Astrocyte of the hippocampus (primary cell): ENCODE measurements at places on chromosomes 6 and 20.

GRCh38 chr20:13526551-13526950 lies 112.2 kb downstream of the TASP1 start:
- no peak for DNase-seq

DNA sequence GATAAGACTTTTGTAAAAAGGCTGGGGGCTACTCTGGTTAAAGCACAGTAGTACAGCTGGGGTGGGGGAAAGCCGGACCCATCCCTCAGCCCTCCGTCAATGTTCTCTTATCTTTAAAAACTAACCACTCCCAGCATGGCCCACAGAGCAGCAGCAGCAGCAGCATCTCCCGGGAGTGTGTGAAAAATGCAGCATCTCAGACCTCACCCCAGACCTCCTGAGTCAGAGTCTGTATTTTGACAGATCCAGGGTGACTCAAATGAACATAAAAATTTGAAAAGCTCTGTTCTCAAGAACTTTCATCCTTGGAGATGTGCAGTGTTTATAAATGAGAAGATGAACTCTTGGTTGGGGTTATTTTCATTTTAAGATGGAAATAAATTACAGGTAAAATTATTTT lies 277.7 kb upstream of the ECI2 start:
- DNase-seq, result peak; percentile 31

DNA sequence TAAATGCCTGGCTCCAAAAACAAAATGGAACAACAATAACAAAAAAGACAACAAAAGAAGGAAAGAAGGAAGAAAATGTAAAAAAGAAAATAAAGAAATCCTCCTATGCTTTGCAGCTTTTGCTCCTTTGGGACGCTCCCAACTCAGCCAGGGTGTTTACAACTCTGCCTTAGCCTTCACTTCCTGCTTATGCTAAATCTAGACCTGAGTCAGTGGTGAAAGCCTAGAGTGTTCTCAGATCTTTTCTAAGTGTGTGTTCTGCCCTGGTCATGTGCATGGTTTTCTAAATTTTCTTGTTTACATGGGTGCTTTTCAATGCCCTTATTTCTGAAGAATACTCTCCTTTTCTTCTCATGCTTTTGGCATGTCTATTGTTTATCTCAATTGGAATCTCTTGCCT lies 19.5 kb upstream of the GRM1 start:
- no peak for DNase-seq

- DNase-seq, result no peak
Observed at GRCh38 chr6:170266061-170266825, 24.6 kb downstream of the DLL1 start.

- peak; percentile 52 for DNase-seq
Observed at GRCh38 chr6:67639161-67639560, 995.9 kb upstream of the ADGRB3 start.

- DNase-seq, result no peak
Observed at GRCh38 chr6:146315381-146316174, 228.1 kb upstream of the RAB32 start.

- no peak for DNase-seq
Observed at GRCh38 chr6:147774856-147775255, 266.4 kb downstream of the SAMD5 start.

DNA sequence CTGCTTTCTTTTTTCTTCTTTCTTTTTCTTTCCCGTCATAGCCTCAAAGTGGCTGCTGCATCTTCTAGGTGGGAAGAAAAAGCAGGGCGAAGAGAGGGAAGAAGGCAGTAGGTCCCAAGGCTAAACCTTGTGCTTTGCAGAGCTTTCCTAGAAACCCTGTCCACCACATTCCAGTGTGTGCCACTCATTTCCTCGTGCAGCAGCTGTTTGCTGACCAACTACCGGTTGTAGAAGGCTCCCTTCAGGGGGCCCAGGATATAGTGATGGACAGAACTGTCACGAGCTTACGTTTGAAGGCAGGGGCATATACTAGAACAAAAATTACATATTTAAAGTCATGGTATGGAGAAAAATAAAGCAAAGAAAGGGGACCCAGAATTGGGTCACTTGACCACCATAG lies 103.0 kb downstream of the SASH1 start:
- DNase-seq, result peak; percentile 30

- DNase-seq, result no peak
Observed at GRCh38 chr20:60581606-60582115, 623.4 kb downstream of the CDH26 start.

- DNase-seq, result peak; percentile 98
Observed at GRCh38 chr6:158999666-159000403, at the start of gene RSPH3. RSPH3 (minus strand) TSS chr6:159000202; CDS start chr6:158999550, 652 bp downstream.

DNA sequence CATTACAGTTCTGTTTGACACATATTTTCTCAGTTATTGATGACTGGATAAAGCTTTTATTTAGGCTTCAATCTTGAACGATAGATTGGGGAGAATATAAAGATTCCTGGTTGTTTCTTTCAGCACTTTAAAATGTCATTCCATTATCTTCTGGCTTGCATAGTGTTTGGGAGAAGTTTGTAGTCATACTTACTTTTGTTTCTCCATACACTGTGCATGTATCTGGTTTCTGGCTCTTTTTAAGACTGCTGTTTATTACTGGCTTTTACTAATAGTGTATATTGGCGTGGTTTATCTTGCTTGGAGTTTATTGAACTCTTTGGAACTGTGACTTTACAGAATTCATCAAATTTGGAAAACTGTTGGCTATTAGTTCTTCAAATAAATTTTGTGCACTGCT lies 49.2 kb downstream of the RGS17 start:
- no peak for DNase-seq

DNA sequence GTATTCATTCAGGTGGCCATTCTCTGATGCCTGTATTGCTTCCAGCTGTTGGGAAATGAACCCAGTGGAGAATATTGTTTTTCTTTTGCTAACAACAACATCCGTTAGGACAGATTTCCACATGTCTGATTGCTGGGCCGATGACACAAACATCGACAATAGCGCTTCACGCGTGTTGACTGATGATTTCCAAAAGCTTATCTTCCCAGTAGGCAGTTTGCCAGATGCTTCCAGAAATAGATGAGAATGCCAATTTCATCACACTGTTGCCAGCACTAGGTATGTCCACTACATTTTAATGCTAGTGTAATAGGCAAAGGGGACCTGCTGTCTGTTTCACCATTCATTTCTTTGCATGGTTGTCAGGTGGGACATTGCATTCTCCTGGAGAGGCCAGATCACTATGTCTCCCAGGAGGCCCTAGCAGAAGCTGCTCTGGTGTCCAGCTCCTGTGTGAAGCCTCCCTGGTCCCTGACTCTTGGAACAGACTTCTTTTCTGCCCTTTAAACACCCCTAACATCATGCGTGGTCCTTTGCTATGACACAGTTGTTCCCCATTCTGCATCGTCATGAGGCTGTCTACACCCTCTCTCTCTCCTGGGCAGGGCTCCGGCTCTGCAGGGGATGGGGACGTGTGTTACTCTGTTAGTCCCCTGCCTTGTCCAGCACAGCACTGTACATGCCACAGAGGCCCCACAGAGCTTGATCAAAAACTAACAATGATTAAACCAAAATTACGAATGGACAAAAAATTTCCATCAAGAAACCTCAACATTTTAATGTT lies 181.6 kb downstream of the CDH26 start:
- no peak for DNase-seq

DNA sequence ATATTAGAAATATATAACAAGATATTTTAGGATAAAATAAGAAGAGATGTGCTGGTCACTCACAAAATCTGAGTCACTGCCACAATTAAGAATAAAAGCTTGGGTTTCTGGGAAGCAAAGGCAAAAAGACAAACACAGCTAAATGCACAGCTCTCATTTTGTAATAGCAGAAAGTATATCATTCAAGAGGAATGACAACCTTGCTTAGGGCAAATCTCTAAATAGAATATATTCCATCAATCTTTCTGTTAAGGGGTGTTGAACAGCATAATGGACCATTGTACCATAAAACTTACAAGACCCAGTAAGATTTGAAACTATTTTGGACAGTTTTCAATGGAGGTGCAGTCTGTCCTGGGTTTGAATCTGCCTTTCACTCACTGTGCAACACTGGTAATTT lies 464.9 kb upstream of the SOX4 start:
- DNase-seq, result no peak

- DNase-seq, result peak; percentile 27
Observed at GRCh38 chr6:624979-625378, 31.9 kb downstream of the HUS1B start.

DNA sequence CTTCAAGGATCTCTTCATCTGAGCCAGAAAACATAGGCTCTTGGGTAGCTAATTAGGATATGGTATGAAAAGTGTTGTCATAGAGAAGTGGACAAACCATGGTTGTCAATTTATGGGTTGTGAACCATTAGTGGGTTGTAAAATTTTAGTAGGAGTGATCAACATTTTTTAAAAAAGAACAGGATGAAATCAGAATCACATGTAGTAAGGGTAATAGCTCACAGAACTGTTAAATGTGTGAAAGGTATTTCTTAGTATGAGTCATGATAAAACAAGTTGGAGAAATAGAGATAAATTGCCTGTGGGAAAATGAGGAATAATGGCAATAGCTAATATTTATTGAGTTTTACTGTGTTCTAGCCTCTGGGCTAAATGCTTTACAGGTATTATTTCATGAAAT lies 113.4 kb downstream of the MAP3K4 start:
- DNase-seq, result peak; percentile 19

DNA sequence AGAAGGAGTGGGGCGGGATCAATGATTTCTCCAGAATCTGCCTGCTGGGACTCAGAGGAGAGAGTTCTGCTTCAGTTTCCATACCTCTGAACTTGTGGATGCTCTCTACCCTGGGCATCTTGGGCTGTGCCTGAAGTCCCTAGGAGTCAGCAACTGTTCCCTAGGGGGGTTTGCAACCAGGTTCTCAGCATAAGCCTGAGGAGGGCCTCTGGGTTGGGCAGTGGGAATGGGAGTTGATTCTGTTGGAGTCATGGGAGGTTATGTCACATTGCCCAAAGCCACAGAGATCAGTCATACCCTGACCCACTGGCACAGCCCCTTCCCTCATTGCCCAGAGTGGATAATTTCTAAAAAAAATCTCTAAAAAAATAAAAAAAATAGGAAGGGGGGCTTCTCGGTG lies 47.4 kb downstream of the MOCS1 start:
- DNase-seq, result no peak

DNA sequence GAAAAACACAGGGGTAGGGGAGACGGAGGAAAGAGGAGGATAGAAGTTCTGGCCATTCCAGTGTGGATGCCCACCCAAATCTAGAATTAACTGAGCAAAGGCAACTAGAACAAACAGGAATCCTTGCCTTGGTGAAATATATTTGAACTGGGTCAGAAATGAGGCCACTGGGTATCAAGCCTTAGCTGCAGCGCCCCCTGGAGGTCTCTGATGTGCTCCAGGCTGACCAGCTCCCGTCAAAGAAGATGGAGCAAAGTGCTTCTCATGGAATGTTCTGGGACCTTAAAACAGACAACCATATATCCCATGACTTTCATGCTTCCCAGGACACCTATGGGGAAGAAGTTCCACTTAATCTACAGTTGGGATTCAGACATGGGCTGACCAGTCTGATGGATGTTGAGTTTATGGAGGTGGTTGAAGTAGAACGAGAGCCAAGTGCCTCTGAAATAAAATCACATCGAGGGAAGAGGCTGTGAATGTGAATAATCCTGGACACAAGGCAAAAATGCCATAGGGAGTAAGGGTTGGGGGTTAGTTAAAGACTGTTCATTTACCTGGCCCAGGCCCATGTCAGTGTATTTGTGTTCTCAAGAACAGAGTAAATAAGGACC lies 50.4 kb downstream of the HLA-DPB1 start:
- DNase-seq, result no peak

GRCh38 chr20:34549291-34549928 lies 9.1 kb upstream of the MAP1LC3A start:
- no peak for DNase-seq

GRCh38 chr6:31723245-31723979 lies at the start of gene MPIG6B:
MPIG6B (plus strand) TSS chr6:31723373; CDS start chr6:31723384, 11 bp downstream.
- DNase-seq, result no peak

DNA sequence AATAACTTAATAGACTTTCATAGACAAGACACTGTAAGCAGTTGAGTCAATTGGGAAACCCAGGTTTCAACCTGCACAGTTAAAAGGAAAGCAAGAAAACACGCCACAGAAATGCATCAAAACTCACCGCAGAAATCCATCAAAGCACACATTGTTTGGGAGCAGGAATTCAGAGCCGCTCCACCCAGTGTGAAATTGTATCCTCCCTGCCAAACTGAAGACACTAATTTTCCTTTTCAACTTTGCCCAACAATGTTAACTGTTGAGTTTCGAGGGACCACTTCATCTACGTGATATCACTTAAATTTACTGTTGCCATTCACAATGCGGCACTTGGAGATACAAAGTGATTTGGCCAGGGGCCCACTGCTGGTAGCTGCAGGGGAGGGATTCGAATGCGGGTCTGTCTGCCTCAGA lies 92.7 kb downstream of the DACT2 start:
- peak; percentile 48 for DNase-seq

- no peak for DNase-seq
Observed at GRCh38 chr20:44248410-44248759, 1.3 kb downstream of the GDAP1L1 start.

- peak; percentile 11 for DNase-seq
Observed at GRCh38 chr6:21601932-21602390, 8.4 kb downstream of the SOX4 start.

GRCh38 chr6:43916924-43917877 lies 147.2 kb downstream of the VEGFA start:
- DNase-seq, result no peak

DNA sequence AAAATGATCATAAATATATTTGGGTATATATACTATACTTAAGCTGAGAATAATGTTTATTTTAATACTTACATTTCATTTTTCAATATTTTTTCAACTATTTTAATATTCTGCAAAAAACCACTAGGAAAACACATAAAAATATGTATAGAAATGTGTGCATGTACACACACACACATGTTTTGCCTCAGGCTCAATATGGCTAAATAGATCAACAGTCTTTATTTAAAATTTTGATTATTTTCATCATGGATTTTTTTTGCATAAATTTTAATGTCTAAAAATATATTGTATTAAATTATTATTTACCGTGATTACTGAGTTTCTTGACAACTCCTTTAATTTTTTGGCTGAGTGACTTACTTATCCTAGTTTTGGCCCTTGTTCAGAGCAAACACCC lies 846.5 kb downstream of the DHX35 start:
- no peak for DNase-seq

- no peak for DNase-seq
Observed at GRCh38 chr20:13809855-13810254, 25.0 kb downstream of the NDUFAF5 start.

GRCh38 chr6:121383478-121383877 lies 49.2 kb upstream of the TBC1D32 start:
- no peak for DNase-seq

GRCh38 chr6:151585741-151586140 lies 91.9 kb downstream of the CCDC170 start:
- no peak for DNase-seq

DNA sequence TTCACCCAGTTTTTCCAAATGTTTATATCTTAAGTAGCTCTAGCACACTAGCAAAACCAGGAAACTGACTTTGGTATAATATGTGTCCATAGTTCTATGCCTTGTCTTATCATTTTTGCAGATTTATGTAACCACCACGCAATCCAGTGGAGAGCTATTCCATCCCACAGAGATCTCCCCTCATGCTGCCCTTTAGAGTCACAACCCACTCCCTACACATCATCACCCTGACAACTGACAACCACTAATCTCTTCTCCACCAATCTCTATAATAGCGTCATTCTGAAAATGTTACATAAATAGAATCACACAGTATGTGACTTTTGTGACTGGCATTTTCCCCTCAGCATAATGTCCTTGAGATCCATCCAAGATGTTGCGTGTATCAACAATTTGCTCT lies 29.1 kb downstream of the HLA-DRB5 start:
- no peak for DNase-seq
